H9 (cell line): ENCODE measurements at places on chromosomes 2 and 18. TPM values are rescaled to one million over a fixed set of nuclear protein-coding genes. Genes with fewer than 3 reads are reported as not detected.

DNA sequence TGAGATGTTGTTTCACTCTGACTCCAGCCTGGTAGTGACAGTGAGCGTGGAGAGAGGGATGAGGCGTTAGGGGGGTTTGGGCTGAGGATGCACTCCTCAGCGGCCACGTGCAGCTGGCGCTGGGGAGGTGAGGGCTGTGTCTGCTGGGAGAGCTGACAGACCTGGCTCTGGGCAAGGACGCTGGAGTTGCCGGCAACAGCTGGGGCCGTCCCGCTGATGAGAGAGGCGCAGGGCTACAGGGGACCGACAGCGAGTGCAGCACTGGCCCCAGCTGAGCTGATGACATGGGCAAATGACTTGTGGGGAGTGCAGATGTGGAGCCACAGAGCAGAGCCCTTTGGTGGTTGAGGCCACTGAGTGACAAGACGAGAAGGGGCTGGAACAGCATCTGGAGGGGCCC is 38.4 kb downstream of the COA5 start:
- H3K27ac ChIP-seq, result no peak overlapping the region
- no peak for DNase-seq
- no peaks in the 10 kb centered on the region for H3K4me1 ChIP-seq
- H3K27me3 ChIP-seq, result no peaks in the 10 kb centered on the region
- no peak overlapping the region for H3K4me3 ChIP-seq
- peaks cover 22% of the 10 kb centered on the region; the same call in 2 of the 3 replicates for H3K36me3 ChIP-seq

GRCh38 chr18:13570856-13571495 is 155.4 kb downstream of the FAM210A start:
- no peaks in the 10 kb centered on the region; the same call in 2 of the 3 replicates for H3K36me3 ChIP-seq
- DNase-seq, result no peak
- H3K27ac ChIP-seq, result no peak overlapping the region
- no peaks in the 10 kb centered on the region for H3K4me1 ChIP-seq
- H3K4me3 ChIP-seq, result no peak overlapping the region

GRCh38 chr2:100902817-100903405 is 83.0 kb downstream of the NPAS2 start:
- no peaks in the 10 kb centered on the region for H3K4me1 ChIP-seq
- H3K27ac ChIP-seq, result no peak overlapping the region
- DNase-seq, result no peak
- H3K4me3 ChIP-seq, result no peak overlapping the region
- H3K36me3 ChIP-seq, result no peaks in the 10 kb centered on the region
- no peaks in the 10 kb centered on the region for H3K27me3 ChIP-seq

- peaks cover 22% of the 10 kb centered on the region for H3K36me3 ChIP-seq
- H3K27ac ChIP-seq, result no peak overlapping the region
- DNase-seq, result no peak
- H3K4me3 ChIP-seq, result no peak overlapping the region
- no peaks in the 10 kb centered on the region for H3K27me3 ChIP-seq
- H3K4me1 ChIP-seq, result no peaks in the 10 kb centered on the region
Observed at GRCh38 chr18:50947899-50948298, 19.9 kb upstream of the ELAC1 start.

- H3K36me3 ChIP-seq, result no peaks in the 10 kb centered on the region
- H3K4me3 ChIP-seq, result no peak overlapping the region
- H3K27me3 ChIP-seq, result no peaks in the 10 kb centered on the region
Observed at GRCh38 chr2:102269200-102269524, 42.2 kb upstream of the IL1RL1 start.

GRCh38 chr2:60819155-60819862 is 62.1 kb upstream of the REL start:
- DNase-seq, result no peak
- H3K27ac ChIP-seq, result no peak overlapping the region
- H3K4me1 ChIP-seq, result no peaks in the 10 kb centered on the region
- H3K27me3 ChIP-seq, result no peaks in the 10 kb centered on the region
- no peak overlapping the region for H3K4me3 ChIP-seq

GRCh38 chr2:42137125-42137841 is 31.9 kb upstream of the EML4 start:
- H3K36me3 ChIP-seq, result no peaks in the 10 kb centered on the region
- no peak overlapping the region for H3K4me3 ChIP-seq
- no peak for DNase-seq
- no peak overlapping the region for H3K27ac ChIP-seq
- H3K27me3 ChIP-seq, result no peaks in the 10 kb centered on the region; the same call in 1 of the 2 replicates

EVA1A gene
- total RNA-seq, result 0.68 and 1.7 TPM in 2 replicates

PPP1R1C gene
- total RNA-seq, result 4.0 and 5.4 TPM in 2 replicates

GTF3C2 gene
- total RNA-seq, result 109 TPM in 2 replicates

ABCB11 gene
- total RNA-seq, result 0.04 TPM in 1 of 2 replicates, not detected in the other
